ENCODE measurements at places on chromosomes 4 and X.

- DNase-seq, result no peak
Observed at GRCh38 chr4:48913346-48913745, 6.8 kb upstream of the OCIAD2 start.

DNA sequence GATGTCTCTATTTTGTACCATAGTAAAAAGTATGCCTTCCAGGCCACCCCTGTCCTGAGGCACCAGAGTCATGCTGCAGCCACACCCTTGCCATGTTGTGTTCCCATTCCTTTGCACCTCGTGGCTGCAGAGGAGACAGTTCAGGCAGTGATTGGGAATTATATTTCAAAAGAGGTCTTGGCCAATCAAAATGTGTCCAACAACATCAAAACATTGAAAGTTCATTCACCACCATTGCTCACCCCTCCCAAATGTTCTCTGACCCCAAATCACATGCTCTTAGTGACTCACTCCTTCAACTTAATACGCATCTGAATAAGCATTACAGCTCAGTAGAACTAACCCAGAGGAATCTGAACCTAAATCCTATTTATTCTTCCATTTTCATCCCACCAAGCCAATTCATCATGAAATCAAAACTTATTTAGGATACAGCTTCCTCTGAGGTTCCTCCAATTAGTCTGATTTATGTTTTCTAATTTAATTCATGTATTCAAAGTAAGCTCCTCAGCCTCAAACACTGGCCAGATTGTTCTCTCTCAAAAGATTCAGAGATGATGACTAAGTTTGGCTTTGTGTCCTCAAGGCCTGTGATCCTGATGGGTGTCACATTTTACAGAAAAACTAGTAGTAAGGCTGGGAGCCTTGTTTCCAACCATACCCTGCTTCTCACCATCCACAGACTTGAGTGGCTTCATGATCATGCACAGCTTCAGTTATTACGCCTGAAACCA lies 323.2 kb upstream of the INTU start:
- DNase-seq, result no peak

GRCh38 chr4:127229855-127230608 lies 402.7 kb upstream of the INTU start:
- DNase-seq, result no peak

DNA sequence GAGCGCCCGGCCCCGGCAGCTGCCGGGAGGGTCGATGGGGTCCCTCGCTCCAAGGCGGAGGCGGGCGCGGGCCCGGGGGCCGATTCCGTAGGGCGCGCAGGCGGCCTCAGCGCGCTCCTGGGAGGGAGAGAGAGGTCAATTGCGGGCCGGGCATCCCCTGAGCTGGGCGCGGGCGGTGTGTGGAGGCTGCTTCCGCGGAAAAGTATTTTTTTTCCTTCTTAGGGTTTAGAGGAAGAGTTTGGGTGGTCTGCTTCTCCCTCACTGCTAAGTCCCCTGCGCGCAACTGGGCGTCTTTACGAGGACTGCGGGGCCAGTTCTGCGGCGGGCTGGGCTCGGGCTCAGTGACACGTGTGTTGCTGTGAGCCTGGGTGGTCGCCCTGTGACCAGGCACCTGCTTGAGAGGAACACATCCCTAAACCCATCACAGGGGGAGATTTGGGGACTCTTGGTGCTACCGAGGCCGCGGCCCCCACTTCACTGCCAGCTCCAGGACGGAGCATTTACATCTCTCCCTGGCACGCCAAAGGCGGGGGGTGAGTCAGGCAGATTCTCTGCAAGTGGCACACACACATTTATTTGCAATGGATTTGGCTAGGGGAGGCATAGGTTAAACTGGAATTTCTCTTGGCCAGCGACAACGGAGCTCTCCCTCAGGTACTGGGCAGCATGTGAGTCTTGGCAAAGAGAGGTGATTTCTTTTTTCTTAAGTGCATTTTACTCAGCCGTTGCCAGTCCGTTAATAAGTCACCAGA lies 151.2 kb upstream of the SLC4A4 start:
- DNase-seq, result no peak

- DNase-seq, result no peak
Observed at GRCh38 chrX:3548765-3549391, 164.6 kb downstream of the PRKX start.

DNA sequence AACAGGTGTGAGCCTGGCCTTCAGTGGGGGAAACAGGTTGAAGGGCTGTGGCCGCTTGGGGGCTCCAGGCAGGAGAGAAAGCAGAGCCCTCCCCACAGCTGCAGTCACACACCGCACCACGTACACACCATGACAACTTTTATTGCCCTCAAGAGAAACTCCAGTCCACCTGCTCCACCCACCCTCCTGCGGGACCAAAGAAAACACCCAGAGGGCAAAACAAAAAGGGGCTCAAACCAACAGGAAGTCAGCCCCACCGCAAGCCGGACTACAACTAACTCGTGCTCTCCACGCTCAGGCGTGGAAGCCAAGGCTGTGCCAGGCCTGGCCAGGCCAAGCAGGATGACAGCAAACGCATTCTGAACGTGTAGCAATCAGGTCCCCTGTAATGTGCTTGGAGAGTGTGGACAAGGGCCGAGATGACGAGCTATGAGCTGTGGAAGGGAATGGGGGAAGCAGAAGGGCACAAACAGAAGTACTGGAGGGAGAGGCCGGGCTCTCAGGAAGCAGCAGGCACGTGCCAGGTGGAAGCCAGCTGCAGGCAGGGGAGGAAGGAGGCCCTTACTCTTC lies 12.7 kb downstream of the SLC6A8 start:
- DNase-seq, result no peak

GRCh38 chr4:181507938-181508337 lies 735.3 kb upstream of the TENM3 start:
- DNase-seq, result no peak

GRCh38 chrX:134670134-134670924 lies 12.1 kb upstream of the PLAC1 start:
- no peak for DNase-seq

DNA sequence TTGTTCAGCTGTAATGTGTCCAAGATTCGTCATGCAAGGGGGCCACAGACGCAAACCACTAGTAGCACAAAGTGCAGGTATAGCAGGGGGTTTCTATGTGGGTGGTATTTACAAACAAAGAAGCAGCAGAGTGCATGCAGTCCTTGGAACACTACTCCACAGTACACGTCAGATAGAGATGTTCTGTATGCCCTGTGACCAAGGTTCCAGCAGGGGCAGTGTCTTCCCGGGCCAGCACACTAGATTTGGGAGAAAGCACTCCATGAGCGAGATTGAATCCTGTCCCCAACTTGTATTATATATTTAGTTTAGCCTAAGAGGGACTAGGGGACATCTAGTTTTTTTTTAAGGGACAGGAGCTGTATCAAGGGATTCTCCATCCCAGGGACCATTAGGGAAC lies 54.4 kb upstream of the ESX1 start:
- DNase-seq, result no peak

DNA sequence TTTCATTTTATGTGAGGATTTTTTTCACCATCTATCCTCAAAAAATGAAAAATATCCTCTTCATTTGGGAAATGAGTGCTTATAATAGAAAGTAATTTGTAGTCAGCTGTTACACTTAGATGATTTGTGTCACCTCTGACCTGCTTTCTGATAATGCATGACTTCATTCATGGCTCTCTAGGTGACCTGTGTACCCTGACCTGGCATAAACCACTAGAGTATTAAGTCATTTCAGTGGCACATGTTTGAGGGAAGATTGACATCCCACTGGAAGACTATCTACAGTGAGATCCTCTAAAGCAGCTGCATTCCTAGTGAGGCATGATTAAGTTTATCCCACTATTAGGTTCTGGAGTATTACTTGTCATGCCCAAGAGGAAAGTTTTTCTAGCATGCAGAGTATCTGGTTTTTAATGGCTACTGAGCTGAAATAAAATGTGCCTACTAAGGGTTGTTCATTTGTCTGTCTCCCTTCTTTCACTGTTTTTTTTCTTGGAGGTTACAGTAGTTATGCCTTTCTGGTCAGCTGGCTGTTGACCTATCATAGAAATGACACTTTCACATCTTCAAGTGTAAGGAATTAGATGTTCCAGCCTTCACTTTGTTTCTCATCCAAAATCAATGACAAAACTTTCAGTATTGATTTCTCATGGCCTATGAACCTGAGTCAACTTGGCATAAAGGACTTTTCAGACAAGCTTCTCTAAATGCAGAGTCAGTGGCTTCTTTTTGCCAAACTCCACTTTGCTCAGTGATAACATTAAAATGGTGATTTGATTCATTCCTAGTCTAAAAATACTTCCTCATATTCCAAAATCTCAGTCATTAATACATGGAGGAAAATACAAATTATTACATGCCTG lies 33.1 kb downstream of the TET2 start:
- DNase-seq, result no peak

- no peak for DNase-seq
Observed at GRCh38 chrX:37692918-37693317, 7.3 kb downstream of the XK start.

- DNase-seq, result no peak
Observed at GRCh38 chr4:11632483-11632882, 203.8 kb upstream of the HS3ST1 start.

DNA sequence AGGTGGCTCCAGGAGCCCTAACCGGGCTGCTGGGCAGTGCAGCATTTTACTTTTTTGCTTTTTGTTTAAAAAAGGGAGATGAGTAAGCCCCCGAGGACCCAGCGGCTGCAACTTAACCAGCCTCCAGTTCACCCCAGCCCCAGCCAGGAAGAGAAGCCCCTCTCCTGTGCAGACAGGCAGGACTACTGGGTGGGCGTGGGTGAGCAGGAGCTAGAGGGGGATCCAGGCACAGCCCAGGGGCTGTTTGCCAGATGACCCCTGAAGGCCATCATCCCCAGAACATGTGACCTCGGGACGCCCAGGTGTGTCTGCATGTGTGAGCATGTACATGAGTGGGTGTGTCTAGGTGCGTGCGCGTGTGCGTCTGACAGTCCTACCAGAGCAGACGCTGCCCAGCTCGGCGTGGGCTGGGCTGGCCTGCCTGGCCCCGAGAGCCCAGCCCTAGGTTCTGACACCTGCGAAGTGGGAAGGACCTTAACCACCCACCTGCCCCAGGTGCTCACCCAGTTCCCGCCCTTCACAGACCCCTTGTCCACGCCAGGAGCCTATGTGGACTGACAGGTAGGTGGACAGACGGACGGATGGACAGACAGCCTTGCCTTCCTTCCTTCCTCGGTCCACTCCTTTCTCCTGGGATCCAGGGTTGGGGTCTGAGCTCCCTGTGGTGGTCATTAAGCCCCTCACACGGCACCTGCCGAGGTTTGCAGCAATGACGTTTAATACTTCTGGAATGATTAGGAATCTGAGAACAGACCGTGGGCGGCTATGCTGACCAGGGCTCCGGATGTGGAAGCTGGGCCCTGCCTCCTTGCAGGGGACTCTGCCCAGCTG lies 7.8 kb upstream of the HAUS3 start:
- DNase-seq, result no peak

DNA sequence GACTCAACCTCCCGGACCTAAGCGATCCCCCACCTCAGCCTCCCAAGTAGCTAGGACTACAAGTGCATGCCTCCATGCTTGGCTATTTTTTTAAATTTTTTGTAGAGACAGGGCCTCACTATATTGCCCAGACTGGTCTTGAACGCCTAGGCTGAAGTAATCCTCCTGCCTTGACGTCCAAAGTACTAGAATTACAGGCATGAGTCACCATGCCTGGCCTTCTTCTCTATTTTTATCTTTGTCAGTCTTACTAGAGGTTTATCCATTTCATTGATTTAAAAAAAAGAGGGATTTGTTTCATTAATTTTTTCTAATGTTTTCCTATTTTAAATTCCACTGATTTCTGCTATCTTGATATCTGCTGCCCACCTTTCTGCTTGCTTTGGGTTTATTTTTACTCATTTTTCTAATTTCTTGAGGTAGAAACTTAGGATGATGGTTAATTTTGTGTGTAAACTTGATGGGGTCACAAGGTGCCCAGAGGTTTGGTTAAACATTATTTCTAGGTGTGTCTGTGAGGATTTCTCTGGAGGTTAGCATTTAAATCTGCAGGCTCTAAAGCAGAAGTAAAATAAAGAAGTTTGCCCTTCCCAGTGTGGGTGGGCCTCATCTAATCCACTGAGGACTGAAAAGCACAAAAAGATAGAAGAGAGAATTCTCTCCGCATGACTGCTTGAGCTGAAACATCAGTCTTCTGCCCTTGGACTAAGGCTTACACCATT lies 116.2 kb upstream of the DCLK2 start:
- DNase-seq, result no peak

DNA sequence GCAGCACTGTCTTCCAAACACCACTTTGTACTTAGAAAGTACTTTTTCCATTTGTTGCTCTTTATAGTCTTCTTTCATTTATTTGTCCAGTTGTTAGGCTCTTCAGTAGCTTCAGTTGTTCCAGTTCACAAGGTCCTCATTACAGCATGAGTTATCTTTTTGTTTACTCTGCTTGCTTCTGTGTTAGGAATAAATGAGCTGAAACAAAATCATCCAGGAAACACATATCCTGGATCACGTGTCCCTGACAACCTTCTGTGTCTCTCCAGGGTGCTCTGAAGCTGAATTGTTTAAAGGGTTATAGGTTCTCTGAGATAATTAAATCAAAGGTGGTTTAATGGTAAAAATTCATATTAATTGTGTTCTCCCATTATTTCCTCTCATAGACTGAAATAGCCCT lies 19.9 kb upstream of the KLHL8 start:
- DNase-seq, result no peak

DNA sequence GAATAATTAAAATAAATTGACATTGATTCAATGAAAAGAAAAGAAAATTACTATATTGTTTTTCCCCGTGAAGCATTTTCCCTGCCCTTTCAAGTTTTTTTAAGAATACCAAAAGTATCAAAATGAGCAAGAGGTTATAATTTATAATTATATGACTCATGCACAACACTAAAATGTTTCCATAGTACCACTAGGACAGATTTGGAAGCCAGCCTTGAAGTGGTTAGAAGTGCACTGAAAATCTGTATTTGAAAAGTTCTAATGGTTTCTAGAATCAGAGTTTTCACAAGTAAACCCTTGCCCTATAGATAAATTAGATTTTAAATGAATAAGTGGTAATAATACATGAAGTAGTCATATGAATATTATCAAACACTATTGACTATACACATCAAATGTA lies 140.9 kb downstream of the HNRNPD start:
- no peak for DNase-seq

DNA sequence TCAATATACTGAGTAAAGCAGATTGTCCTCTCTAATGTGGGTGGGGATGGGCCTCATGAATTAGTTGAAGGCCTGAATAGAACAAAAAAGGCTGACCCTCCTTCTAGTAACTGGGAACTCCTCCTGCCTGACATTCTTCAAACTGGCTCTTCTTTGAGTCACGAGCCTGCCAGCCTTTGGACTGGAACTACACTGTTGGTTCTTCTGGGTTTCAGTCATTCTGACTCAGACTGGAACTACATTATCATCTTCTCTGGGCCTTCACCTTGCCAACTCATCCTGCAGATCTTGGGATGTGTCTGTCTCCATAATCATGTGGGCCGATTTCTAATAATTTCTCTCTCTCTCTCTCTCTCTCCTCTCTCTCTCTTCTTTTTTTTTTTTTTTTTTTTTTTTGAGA lies 26.9 kb upstream of the CT47C1 start:
- no peak for DNase-seq

GRCh38 chr4:67071641-67072040 lies 473.7 kb downstream of the CENPC start:
- no peak for DNase-seq

DNA sequence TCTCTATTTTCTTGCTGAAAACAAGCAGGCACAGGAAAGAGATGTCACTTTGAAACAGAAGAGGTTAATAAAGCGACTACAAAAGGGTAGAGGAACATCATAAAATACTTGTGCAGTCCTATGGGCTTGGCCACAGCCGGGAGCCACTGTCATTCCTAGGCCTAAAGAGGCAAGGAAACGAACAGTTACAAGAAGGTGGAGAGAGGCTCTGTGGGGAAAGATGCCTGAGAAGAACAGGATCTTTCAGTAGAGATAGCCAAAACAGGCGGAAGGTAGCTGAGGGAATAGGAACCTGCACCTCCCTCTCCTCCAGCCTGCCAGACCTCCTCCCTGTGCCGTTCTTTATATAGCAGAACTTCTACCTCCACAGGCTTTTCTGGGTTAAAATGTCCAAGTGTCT lies 57.4 kb upstream of the ARSJ start:
- DNase-seq, result no peak
